ENCODE measurements at places on chromosomes 3 and 15.

DNA sequence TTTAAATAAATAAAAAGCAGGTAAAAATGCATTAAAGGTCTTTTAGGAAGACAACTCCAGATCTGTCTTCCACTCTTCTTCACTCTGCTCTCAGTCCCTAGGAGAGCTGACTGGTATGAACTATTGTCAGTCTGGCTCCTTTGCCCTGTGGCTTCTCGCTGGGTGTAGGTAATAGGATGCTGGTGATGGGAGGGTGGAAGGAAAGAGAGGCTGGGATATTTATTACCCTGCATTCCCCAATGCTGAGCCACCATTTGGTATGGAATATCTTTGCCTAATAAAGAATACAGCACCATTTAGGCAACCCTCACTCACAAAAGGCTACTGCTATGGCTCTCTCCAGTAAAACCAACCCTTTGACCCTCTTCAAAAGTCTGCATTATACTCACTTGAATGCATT is 326.9 kb downstream of the CNTN3 start:
- no peak for DNase-seq

- no peak for DNase-seq
These were observed 103.1 kb upstream of the TLE3 start for GRCh38 chr15:70200511-70201424.

- DNase-seq = no peak
These were observed 48.5 kb upstream of the RAB6B start for GRCh38 chr3:133944181-133944580.

- no peak for DNase-seq
These were observed 866.0 kb downstream of the MCTP2 start for GRCh38 chr15:95097361-95097760.

Measured in AG09319 (cell line).